Activated gamma-delta T cell treated with anti-CD3 and anti-CD28 coated beads, Interleukin-2, amount 50 U/mL, for 16 hours (primary cell): ENCODE measurements at places on chromosomes 7 and 10.

DNA sequence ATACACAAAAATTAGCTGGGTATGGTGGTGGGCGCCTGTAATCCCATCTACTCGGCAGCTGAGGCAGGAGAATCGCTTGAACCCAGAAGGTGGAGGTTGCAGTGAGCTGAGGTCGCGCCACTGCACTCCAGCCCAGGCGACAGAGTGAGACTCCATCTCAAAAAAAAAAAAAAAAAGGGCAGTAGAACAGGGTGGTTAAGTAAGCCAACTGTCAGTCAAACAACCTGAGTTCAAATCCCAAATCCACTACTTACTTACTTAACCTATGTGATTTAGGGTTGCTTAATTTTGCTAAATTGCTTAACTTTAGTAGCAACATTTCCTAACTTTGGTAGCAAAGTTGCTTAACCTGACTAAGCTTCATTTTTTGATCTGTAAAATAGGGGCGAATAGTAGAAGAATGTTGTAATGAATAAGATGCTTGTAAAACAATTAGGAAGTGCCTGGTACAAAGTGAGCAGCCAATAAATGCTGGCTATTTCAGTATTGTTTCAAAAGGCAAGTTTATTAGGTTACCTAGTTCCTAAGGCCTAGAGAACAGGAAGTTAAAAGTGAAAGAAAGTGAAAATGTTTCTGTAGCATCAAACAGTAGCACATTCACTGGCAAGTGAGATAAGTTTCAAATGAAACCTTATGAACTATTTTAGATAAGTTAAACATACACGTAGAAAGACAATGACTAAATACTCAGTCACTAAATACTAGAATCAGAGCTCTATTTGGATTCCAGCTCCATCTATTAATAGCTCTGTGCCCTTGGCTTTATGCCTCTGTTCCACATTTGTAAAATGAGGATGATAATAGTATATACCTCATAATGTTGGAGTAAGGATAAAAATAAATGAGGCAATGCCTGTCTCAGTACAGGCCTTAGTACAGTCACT, 64.3 kb downstream of the HOXA1 start:
- DNase-seq, result no peak

DNA sequence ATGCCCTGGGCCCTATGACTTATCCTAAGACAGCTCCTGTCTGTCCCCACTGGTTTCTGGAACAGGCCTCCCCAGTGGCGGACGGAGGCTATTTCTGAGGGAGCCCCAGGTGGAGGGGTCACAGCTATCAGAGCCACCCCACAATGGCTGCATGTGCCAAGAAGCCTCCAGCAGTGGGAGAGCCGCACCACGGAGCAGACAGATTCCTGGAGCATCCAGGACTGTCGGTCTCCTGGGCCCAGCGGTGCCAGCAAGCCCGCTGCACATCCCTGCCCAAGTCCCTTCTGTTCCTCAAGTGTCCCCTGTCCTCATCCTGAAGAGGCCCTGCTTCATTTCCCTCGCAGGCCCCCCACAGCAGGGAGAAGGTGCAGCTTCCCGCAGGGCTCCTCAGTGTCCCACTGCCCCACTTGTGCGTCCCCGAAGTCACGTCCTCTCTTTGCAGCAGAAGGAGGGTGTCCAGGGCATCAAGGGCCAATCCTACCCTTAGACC, 193.0 kb upstream of the SHH start:
- DNase-seq, result no peak

- no peak for DNase-seq
Measured at GRCh38 chr7:43010061-43010460, 77.9 kb downstream of the MRPL32 start.

DNA sequence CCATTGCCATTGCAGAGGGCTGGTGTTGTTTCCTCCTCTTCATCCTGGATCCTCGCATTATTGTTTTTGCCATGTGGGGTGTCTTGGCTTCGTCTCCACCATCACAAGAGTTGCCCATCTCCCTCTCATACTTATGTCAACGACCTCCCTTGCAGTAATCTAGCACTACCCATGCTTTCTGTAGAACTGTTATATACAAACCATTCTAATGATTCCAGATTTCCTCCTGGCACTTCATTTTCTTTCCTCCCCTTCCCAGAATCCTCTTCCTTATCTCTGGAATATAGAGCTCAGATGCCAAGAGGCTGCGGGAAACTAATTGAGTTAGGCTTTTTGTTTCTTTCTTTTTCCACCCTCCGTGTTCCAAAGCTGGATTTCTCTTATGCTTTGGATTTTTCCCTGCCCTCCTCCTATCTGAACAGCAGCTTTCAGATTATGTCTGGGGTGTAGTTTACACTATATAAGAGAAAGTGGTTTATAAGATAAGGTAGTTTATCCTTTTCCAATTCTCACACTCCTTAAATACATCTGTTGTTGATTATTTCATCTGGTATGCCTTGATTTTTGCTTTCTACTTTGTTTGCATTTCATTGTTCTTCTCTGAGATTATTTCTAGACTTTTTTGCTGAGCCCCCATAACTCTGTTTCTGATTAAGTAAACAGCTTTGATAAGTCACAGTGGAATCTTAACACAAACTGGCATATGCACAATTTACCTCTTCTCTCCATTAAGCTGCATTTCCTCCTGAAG, 264.1 kb downstream of the BICC1 start:
- DNase-seq, result no peak

DNA sequence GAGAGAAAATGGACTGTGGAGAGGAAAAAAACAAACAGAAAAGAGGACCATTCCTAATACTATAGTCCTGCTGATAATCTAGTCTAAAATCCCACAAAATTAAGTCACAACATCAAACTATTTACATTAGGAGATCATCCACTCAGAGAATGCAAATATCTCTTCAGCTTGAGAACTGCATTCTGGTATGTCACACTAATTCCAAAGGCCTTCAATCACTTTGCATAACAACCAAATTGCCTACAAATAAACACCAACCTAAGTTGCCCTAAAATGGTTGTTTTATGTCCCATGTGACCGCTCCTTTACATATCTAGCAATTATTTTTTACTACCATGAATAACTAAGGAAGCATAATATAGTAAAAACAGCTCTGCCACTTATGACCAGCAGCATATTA, 264.3 kb downstream of the CACNA2D1 start:
- no peak for DNase-seq

DNA sequence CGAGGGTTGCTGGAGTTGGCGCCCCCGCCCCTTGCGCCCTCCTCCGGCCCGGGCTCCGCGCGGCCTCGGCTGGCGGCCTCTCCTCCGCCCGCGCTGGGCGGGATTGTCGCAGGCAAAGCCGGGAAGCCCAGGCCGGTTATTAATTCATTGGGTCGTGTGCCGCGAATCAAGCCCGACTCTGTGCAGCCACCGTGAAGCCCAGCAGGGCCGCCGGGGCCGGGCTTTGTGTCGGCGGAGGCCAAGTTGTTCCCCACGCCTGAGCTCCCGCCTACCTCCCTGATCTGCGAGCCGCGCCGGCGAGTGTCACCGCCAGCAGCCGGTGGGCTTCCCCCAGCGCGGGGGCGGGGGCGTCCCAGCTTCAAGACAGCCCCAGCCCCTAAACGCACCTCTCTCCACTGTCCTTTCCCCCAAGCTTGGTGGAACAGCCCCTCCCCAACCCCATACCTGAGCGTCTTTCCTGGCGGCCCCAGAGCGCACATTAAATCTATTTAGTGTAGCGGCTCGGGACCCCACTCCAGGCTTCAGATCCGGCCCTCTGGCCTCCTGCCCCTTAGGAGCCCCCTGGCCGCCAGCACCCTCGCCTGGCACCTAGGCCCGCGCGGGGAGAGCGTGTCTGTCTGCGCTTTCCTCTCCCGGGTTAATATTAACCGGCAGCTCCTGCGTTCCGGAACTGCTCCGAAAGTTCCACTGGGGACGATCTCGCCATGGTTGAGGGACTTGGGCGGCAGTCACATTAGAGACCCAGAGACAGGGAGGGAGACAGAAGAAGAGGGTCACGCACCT, 3.5 kb downstream of the SHH start:
- no peak for DNase-seq

DNA sequence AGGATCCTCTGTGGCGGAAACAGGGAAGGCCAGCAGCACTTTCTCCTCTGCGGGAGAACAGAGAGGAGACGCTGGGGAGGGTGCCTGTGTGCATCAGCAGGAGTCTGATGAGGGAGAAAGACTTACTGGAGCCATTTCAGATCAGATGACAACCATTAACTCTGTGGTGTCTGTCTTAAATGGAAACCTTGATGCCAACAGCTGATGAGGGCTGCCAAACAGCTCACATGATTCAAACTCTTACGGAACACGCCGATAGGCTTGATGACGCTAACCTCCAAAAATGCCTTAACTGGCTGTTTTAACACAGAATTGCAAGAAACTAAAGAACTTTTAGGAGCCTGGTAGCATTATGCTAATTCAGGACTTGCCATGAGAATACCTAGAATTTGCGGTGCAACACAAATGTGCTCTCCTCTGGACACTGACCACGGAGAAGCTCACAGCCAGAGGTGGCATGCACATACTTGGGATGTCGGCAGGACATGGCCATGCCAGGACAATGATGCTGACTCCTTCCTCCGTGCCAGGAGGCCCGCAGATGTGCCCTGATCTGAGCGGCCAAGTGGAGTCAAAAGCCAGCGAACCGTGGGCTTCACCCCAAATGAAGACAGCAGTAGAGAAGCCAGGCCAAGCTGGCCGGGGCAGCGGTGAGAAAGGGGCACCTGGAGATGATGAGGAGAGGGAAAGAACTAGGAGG, 154.9 kb downstream of the ZMYND11 start:
- DNase-seq, result no peak

DNA sequence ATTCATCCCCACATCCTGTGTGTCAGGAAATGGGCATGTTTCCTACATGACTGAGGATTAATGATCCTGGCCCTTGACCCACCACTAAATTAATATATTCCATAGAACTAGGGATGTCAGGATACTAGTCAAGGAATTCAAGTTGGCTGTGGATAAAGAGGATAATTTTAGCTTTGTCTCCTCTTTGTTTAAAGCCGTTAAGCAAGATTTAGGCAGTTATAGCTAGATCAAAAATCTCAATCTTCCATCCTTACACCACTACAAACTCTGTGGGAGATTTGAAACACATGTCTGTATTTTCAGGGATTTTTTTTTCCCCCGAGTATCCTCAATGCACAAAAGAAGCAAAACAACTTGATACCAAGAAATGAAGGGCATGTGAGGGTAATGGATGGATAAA, 417.1 kb downstream of the MAGI2 start:
- no peak for DNase-seq

GRCh38 chr10:48335788-48336187, 29.3 kb downstream of the MAPK8 start:
- no peak for DNase-seq

GRCh38 chr7:92425311-92425947, 21.9 kb upstream of the GATAD1 start:
- DNase-seq, result no peak

DNA sequence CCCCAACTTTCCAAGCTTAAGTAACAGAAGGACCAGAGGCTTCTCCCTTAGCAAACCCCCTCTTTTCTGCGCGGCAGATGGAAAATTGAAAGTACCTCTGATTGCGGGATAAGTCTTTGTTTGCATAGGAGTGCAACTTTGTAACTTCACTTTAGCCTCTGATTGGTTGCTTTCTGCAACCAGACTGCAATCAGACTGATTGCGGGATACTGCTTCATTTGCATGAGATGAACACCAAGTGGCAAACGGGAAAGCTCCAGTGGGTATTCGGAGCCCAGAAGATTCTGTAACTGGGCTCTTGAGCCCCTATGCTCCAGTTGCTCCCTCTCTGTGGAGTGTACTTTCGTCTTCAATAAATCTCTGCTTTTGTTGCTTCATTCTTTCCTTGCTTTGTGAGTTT, 260.6 kb downstream of the BAMBI start:
- DNase-seq, result no peak

DNA sequence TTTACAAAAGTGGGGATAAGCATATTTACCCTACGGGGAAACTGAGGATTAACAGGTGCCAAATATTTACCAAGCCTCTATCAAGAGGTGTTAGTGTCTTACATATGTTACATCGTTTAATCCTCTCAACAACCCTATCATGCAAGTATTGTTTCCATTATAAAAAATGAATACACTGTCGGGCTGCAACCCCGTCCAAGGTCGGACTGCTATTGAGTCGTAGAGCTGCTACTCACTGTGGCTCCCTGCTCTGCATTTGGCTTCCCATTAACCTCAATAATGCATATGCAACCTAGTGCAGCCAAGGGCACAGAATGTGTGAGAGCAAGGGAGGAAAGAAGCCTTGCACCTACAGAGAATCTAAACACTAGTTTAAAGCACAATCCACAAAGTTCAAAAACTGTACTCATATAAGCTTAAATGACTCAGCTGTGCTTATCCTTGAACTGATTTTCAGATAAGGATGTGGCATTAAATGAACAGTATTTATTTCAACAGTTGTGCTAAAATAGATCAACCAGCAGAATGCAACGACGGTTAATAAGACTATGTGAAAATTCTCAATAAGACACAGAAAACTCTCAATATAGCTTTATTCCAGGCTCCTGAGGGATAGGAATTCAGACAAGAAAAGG, 49.9 kb downstream of the UBE2H start:
- DNase-seq, result no peak

- no peak for DNase-seq
Measured at GRCh38 chr7:7704867-7705266, 13.5 kb downstream of the RPA3 start.

DNA sequence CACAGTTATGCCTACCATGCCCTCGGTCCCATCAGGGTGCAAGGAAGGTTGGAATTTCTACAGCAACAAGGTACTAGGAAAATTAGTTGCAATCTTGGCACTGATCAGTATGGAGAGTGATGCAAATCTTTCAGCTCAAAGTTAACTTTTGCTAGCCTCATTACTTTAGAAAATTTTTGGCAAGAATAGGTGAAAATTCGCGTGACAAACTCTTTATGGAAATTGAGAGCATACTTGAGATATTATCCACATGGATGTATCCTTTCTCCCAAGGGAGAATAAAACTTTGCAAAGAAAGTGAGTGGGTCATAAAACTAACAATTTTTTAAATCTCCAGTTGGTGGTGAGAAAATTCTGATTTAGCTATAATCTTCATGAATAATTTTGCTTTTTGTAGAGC, 71.1 kb upstream of the SLC39A12 start:
- no peak for DNase-seq

DNA sequence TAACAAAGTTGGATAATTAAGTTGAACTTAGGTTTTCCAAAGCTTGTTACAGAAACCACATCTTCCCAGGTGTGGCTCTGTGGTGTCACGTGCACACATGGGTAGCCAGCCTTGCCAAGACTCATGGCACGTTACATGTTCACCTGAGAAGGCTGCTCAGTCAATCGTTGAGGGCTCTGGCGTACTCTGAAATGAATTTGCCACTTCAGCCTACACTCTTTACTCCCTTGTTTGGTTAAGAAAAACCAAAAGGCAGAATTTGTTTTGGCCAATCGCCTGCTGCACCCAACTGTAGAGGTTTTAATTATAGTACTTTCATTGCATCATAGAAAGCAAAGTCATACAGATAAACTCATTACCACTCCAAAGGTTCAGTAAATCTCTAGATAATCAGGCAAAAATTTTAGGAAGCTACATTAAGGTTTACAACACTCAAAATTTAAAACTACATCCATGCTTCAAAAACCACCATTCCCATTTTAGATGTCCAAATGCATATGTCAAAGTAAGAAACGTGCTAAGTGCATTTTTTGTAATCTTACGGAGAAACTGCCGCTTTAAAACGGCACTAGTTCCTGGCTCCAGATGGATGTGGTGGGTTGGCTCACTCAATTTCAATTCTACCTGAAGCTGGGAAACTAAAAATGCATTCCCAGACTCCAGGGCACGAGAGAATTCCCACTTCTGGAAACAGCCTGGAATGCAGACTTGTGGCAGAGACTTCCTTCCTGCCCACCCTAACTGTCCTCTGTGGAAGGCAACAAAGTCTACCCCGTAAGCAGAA, 88.4 kb downstream of the DIP2C start:
- DNase-seq, result no peak

GRCh38 chr10:130024779-130025325, 60.8 kb upstream of the EBF3 start:
- DNase-seq, result no peak
